ENCODE measurements at places on chromosomes 12 and 14. TPM values are rescaled to one million over a fixed set of nuclear protein-coding genes. Genes with fewer than 3 reads are reported as not detected.

The RFX4 gene
- not detected for total RNA-seq

The SSPN gene
- 0.22 TPM for total RNA-seq

The GSC gene
- not detected for total RNA-seq

The COCH gene
- 1.5 TPM for total RNA-seq

The CLEC1B gene
- not detected for total RNA-seq

The CCDC198 gene
- not detected for total RNA-seq

The CLECL1 gene
- not detected for total RNA-seq

The GNS gene
- 175 TPM for total RNA-seq

The SPIC gene
- not detected for total RNA-seq
